PC-3 (cell line): ENCODE measurements at places on chromosomes 2 and 18. TPM values are rescaled to one million over a fixed set of nuclear protein-coding genes. Genes with fewer than 3 reads are reported as not detected.

DNA sequence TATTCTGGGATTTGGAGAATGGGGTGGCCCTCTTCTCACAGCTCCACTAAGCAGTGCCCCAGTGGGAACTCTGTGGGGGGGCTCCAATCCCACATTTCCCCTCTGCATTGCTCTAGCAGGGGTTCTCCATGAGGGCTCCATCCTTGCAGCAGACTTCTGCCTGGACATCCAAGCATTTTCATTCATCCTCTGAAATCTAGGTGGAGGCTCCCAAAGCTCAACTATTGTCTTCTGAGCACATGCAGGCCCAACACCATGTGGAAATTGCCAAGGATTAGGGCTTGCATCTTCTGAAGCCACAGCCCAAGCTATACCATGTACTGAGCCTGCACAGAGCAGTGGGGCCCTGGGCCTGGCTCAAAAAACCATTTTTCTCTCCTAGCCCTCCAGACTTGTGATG is 162.4 kb upstream of the CWC22 start:
- no peaks in the 10 kb centered on the region for H3K4me1 ChIP-seq
- no peak overlapping the region for H3K27ac ChIP-seq
- H3K27me3 ChIP-seq, result no peaks in the 10 kb centered on the region
- no peak overlapping the region for H3K4me3 ChIP-seq
- no peak for DNase-seq
- H3K36me3 ChIP-seq, result no peaks in the 10 kb centered on the region

NEU4 gene
- not detected in 2 replicates for total RNA-seq

DNA sequence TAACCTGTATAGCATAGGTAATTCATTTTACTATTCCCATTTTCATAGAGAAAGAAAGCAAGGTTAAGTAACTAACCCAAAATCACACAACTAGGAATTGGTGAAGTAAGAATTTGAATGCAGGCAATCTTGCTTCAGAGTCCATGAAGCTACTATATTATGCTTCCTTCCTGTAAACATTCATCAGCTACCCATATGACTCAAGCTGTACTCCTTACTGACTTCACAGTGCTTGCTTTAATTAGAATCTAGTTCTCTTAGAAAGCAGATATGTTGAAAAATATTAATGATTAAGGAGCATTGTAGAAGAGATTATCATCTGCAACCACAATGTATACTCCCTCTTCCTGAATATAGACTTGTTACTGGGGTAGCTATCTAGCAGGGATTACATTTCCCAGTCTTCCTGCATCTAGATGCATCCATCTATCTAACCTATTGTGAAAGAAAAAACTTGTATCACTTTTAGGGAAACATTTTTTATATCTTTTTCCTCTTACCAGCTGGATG is 961.6 kb upstream of the CHAC2 start:
- H3K27ac ChIP-seq, result no peak overlapping the region
- no peaks in the 10 kb centered on the region for H3K4me1 ChIP-seq
- DNase-seq, result no peak
- no peaks in the 10 kb centered on the region for H3K27me3 ChIP-seq
- H3K36me3 ChIP-seq, result no peaks in the 10 kb centered on the region
- H3K4me3 ChIP-seq, result no peak overlapping the region

DNA sequence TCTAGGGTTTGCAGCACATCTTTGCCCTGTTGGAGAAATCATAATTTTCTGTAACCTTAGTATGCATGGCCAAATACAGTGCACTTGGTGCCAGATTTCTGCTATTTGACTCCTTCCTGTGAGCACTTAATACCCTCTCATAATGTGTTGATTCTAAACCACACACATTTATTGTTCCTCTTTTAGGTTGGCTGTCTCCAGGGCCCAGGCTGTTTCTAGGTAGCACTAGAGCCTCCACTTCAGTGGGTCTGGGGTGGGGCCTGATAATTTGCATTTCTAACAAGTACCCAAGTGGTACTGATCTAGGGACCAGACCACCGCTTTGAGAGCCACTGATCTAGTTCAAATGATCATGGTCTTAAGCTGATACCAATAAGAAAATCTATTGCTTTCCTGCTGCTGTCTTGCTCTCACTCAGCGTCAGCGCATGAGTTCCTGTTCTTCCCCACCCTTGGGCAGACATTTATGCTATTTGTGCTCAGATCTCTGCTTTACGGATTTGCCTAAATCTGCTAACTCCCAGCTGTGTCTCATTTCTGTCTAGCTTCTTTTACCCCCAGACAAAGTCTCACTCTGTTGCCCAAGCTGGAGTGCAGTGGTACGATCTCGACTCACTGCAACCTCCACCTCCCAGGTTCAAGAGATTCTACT is 7.4 kb downstream of the PTRHD1 start:
- H3K27ac ChIP-seq, result no peak overlapping the region
- H3K4me1 ChIP-seq, result no peaks in the 10 kb centered on the region
- H3K27me3 ChIP-seq, result no peaks in the 10 kb centered on the region
- no peaks in the 10 kb centered on the region for H3K36me3 ChIP-seq
- no peak overlapping the region for H3K4me3 ChIP-seq
- DNase-seq, result no peak

- H3K4me1 ChIP-seq, result peaks cover 20% of the 10 kb centered on the region
- H3K27ac ChIP-seq, result no peak overlapping the region
- H3K36me3 ChIP-seq, result peaks cover 38% of the 10 kb centered on the region
- H3K4me3 ChIP-seq, result no peak overlapping the region
Observed at GRCh38 chr18:58253871-58254270, 209.8 kb downstream of the NEDD4L start.

DNA sequence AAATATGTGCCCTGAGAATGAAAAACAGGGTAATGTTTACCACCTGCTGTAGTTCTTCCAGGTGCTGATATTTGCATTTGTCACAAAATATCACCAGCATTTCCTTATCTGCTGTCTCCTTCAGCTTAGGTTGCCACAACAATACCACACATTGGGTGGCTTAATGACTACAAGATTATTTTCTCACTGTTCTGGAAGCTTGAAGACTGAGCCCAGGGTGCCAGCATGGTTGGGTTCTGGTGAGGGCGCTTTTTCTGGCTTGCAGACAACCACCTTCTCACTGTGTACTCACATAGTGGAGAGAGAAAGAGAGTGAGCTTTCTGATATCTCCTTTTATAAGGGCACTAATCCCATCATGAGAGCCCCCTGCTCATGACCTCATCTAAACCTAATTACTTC is 407.5 kb upstream of the RGPD4 start:
- peaks cover 47% of the 10 kb centered on the region; the same call in 1 of the 2 replicates for H3K27me3 ChIP-seq
- no peaks in the 10 kb centered on the region for H3K36me3 ChIP-seq
- H3K4me3 ChIP-seq, result no peak overlapping the region
- H3K27ac ChIP-seq, result no peak overlapping the region
- DNase-seq, result no peak
- H3K4me1 ChIP-seq, result no peaks in the 10 kb centered on the region
